Smooth muscle cell of bladder (primary cell): ENCODE measurements at places on chromosomes 7 and 10. TPM values are rescaled to one million over a fixed set of nuclear protein-coding genes. Genes with fewer than 3 reads are reported as not detected.

PRXL2A gene
- total RNA-seq: 3.6 and 4.9 TPM in 2 replicates

SHTN1 gene
- total RNA-seq: 0.92 and 1.00 TPM in 2 replicates

CPA4 gene
- 25.9 and 83.2 TPM in 2 replicates for total RNA-seq

ECHDC3 gene
- 1.6 and 4.4 TPM in 2 replicates for total RNA-seq

OPTN gene
- total RNA-seq: 95.1 and 116 TPM in 2 replicates

C1GALT1 gene
- total RNA-seq: 9.7 and 20.8 TPM in 2 replicates

CPN1 gene
- not detected in 2 replicates for total RNA-seq

OR6B1 gene
- not detected in 2 replicates for total RNA-seq

AKR1D1 gene
- not detected in 2 replicates for total RNA-seq

NSUN5 gene
- total RNA-seq: 12.9 and 15.2 TPM in 2 replicates
